ENCODE measurements at places on chromosomes 2 and 18.

- no peak for DNase-seq
Measured at GRCh38 chr2:232137356-232138147, 176.0 kb downstream of the DIS3L2 start.

- DNase-seq: no peak
Measured at GRCh38 chr2:215554689-215555498, 119.0 kb upstream of the FN1 start.

- DNase-seq: no peak
Measured at GRCh38 chr2:189641590-189641989, 19.7 kb upstream of the ASNSD1 start.

GRCh38 chr2:178517496-178517895 is 37.2 kb downstream of the PLEKHA3 start:
- no peak for DNase-seq

DNA sequence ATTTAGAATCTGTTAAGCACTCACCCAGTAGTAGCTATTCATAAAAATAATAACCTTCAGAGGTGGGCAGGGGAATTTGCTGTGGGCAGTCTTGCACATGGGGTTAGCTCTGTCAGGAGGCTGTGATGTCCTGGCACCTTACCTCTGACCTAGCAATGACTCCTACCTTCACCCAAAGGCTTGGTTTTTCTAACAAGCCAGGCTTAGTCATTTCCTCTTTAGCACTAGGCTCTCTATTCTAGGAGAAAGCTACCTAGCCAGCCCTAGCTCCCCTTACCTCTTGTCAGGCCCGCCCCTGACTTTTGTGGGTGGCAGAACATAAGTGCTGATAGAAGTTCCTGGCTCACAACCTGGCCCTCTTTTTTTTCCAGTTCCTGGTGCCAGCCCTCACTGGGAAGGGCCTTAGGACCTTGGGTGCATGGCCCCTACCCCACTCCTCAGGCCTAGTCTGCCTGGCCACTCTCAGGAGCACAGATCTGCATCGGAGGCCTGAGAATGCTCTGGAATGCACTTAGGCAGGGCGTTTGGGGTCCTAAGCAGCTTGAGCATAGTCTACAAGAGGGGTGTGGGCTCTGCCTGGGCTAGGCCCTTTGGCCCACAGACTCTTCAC is 17.7 kb downstream of the CPLX4 start:
- no peak for DNase-seq

GRCh38 chr2:98489971-98490962 is 45.6 kb downstream of the INPP4A start:
- no peak for DNase-seq

DNA sequence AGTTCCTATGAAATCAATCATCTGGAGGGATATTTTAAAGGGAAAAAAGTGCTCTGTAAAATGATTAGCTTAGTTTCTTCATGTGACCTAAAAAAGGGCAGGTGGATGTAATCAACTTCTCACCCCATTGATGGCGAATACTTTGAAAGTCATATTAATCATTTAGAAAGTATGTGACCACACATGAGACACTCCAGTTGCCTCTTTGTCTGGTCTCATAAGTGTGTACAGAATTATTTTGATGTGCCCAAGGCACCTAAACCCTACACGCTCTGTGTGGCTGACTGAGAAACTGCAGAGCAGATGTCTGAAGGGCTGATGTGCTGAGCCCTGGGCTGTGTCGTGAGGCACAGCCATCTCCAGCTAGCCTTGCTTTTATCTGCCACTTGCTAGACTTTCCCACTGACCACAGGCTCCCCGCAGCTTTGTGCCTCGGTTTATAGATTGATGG is 26.9 kb downstream of the SGPP2 start:
- DNase-seq: no peak

- DNase-seq: no peak
Measured at GRCh38 chr18:56825878-56826277, 174.7 kb downstream of the WDR7 start.

DNA sequence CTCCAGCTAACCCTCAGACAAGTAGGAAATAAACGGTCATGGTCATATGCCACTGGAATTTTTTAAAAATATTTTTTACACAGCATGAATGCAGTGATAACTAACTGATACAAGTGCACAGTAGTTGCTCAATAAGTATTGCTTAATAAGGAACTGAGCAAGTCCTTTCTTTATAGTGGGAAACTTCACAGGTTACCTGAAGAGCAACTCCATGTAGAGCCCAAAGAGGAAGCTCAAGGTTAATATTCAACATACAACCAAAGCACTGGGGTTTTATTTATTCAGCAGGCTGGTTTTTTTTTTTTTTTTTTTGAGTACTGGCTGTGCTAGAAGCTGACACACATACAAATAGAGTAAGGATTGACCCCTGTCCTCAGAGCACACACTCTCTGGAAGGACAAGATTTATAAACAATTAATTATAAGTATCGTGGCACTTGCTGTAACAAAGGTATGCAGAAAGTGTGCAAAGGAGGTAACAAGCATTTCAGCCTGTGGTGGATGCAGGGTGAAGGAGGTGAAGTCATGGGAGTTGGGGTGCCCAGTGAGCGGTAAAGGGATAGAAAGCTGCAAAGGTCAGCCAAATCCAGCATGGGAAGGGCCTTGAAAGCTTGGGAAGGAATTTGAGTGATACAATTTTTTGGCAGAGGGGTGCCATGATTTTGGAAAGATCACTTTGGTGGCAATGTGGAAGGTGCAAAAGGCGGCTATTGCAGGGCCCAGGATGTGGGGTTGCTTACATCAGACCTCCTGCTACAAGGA is 52.7 kb downstream of the ATOH8 start:
- no peak for DNase-seq

DNA sequence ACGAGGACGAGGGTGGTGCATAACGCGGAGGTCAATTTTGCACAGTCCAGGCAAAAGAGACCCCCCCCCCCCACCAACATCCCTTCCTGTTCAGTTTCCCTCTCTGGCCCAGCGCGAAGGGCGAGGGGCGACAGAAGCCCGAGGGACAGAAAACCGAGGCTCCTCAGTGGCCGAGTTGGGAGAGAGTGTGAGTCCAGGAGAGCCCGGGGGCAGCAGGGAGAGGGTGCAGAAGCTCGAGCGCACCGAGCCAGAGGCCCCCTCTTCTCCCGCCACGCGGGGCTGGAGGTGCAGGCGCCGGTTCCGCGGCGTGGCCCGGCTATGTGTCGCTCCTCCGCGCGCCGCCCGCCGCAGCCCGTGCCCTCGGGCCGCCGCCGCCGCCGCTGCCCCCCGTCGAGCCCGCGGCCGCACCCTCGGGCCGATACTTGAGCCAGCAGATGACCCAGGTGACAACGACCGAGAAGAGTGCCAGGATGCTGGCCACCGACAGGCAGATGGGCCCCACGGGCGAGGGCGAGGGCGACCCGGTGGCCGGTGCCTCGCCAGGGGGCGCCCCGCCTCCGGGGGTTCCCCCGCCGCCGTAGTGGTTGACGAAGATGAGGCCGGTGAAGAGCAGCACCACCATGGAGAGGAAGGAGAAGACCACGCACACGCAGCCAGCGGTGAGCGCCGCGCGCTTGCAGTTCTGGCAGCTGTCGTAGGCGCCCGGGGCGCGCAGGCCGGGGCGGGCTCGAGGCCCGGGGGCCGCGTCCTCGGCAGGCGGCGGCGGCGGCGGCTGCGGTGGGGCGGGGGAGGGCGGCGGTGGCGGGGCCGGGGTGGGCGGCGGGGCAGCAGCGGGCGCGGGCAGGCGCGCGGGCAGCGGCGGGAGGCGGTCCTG is 20.2 kb upstream of the PAX3 start:
- no peak for DNase-seq

GRCh38 chr2:223076573-223076972 is 24.6 kb downstream of the KCNE4 start:
- no peak for DNase-seq

DNA sequence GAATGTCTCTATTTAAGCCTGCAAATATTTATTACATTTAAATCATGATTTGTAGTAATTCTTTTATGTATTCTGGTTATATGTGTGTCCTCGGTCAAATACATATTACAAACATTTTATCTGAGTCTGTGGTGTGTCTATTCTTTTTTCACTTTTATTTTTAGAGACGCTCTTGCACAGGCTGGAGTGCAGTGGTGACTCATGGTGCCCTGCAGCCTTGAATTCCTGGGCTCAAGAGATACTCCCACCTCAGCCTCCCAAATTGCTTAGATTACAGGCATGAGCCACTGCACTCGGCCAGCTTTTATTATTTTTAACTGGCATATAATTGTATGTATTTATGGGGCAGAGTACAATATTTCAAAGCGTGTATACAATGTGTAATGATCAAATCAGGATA is 47.5 kb downstream of the ARID5A start:
- no peak for DNase-seq

- no peak for DNase-seq
Measured at GRCh38 chr2:235496239-235496621, 2.4 kb downstream of the AGAP1 start.

DNA sequence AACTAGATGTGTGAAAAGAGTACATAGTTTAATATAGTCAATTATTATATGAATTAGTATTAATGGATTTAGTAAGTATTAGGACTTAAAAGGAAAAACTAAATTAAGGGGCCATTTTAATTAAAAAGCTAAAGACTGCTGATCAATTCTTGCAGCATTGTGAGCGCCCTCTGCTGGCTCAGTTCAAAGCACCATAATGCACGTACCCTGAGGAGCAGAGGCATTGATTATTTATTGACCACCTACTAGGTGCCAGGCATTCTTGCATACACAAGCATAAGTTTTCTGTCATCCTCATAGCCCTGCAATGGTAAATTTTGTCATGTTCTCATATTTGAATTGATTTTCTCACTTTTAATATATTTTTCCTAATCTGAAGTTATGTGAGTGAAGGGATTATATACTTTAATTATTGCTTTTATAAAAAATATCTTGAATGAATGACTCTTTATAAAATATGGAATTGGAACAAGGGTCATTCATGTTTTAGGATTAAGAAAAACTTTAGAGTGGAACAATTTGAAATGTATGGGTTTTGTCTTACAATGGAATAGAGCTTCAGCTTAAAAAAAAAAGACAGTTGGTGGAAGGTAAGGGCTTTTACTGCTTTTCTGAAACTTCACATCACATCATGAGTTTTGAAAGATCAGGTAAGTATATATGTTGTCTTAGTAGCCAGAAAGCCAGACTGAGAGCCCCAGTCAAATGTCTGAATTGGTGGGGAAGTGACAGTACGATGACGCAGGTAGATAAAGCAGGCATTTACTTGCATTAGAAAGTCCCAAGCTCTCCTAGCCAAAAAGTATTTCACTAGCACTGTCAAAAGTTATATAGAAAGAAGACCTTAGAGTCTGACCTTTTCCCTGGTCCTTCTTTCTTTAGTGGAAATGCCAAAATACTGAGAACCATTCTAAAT is 9.7 kb downstream of the ITGA4 start:
- DNase-seq: peak; percentile 50

GRCh38 chr18:35282353-35282752 is 7.7 kb downstream of the ZSCAN30 start:
- no peak for DNase-seq

DNA sequence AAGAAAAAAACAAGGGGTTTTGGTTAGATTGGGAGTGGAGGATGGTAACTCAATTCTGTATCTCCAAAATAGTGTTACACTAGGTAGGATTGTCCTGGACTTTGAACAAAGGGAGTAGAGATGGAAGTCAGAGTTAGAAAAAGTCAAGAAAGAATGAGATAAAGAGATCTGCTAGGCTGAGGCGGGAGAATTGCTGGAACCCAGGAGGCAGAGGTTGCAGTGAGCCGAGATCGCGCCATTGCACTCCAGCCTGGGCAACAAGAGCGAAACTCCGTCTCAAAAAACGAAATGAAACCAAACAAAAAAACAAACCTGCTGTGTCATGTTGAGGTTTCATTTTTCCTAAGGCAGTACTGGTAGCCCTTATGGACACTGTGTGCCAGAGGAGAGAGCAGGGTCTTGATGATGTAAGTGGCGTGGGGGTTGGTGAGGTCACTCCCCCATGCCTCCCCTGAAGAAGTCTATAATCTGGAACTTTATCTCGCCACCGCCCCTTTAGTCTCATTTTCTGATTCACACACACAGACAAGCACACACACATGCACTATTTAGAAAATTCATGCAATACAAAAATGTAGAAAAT is 10.5 kb downstream of the DRC1 start:
- DNase-seq: no peak

DNA sequence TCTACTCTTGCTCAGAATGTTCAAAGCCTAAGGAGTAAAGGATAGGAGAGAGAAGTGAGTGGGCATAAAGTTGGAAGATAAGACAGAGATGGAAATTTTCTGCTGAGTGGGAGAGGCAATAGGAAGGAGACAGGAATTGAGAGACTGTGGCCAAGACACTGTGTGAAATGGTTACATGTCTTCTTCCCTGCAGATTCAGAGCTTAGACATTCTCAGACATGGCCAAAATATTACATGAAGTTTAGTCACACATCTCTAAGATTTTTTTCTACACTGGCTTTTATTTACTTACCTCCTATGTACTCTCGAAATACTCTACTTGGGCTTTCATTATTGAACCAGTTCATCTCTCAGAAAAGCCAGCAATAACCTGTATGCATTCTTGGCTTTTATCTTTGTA is 363.0 kb upstream of the FANCL start:
- no peak for DNase-seq

- DNase-seq: no peak
Measured at GRCh38 chr2:172247203-172247602, 144.5 kb upstream of the DLX2 start.

DNA sequence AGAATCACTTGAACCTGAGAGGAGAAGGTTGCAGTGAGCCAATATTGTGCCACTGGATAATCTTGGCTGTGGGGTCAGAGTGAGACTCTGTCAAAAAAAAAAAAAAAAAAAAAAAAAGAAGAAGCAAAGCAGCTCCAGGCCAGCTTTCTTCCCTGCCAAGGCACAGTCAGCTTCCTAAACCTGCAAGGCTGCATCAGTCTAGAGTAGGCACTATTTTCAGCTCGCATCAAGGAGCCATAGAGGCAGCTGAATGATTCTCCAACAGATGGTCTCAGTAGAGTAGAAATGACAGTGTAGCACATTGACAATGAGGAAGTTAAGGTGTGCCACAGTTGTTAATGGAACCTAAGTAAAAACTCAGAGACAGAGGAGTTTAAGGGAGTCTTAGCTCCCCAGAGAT is 35.6 kb downstream of the BMP10 start:
- DNase-seq: no peak

DNA sequence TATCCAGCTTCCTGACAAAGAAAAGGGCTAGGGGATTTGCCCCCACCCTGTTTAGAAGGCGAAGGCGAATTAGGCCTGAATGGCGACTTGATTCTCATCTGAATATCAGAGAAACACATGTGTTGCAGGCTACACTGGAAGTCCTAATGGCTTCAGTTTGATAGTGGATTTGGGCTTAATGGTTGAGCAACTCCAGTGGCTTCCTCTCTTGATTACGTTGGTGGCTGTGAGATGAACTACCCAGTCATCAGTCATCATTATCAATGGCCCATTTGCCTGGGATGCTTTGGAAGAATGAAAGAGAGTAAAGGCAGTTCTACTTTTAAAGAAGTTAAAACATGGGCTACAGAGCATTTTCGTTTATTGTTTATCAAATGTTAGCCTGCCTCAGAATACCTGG is 60.9 kb upstream of the IL1R1 start:
- no peak for DNase-seq
